SW 1271 (cell line): ENCODE measurements at places on chromosomes 2 and 18.
A peak's percentile ranks its signal among the peaks of the same experiment; 100 is the strongest.

- no peak for DNase-seq
Observed at GRCh38 chr2:133589456-133589855, 21.2 kb upstream of the NCKAP5 start.

DNA sequence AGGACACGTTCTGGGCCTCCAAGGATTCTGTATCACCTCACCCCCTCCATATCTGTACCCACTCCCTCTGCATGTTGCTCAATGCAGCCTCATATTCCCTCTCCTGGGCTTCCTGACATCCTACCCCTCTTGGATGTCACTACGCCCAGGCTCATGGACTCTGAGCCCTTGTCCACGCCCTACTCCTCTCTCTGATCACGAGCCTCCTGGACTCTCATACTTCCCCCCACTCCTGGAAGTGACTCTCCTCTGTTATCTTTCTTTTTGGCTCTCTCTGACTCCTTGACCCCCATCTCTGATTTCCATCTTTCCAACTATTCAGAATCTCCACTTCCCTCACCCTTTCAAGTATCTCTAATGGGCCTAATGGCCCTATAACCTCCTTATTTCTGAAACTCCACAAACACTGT lies 2.1 kb downstream of the TMEM198 start:
- no peak for DNase-seq

DNA sequence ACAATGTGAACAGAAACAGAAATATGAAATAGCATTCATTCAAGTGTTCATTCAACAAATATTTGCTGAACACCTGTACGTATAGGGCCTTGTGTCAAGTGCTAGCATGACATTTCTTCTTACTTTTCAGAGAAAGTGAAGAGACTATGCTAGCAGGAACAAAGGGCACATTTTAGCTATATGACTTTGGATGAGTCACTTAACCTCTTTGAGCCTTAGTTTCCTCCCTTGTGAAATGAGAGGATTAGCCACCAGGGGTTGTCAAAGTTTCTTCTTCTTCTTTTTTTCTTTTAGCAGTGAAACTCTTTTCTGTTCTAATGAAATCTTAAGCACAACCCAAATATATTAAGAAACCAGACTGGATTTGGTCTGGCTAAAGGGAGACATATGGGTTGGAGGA lies 53.1 kb downstream of the FIGN start:
- DNase-seq = peak; percentile 53

DNA sequence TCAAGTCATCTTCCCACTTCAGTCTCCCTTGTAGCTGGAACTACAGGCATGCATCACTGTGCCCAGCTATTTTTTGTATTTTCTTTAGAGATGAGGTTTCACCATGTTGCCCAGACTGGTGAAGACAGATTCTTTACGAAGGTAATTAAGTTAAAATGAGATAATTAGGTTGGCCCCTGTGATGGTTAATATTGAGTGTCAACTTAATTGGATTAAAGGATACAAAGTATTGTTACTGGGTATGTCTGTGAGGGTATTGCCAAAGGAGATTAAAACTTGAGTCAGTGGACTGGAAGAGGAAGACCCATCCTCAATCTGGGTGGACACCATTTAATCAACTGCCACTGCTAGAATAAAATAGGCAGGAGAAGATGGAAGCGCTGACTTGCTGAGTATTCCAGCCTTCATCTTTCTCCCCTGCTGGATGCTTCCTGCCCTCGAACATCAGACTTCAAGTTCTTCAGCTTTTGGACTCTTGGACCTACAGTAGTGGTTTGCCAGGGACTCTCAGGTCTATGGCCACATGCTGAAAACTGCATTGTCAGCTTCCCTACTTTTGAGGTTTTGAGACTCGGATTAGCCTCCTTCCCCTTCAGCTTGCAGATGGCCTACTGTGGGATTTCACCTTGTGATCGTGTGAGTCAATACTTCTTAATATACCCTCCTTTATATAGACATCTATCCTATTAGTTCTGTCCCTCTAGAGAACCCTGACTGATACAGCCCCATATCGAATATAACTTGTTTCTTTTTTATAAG lies 269.1 kb downstream of the TMX3 start:
- DNase-seq = no peak

DNA sequence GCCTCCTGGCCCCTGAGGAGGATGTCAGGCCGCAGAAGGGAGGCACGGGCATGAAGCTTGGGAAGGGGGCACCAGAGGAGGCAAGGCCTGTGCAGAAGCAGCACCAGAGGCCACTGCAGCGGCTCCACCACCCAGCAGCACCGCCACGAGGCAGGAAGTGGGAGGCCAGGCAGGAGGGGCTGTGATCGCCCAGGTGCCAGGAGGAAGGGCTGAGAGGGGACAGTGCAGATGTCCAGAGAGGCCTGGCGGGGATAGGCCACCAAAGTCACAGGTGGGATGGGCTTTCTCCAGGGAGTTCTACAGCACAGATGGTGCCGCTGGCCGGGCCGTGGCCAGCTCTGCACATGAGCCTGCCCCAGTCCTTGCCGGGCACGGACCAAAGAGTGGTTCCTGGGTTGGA lies 6.0 kb upstream of the ALPI start:
- DNase-seq = no peak
